ENCODE measurements at places on chromosomes 12 and 14. TPM values are rescaled to one million over a fixed set of nuclear protein-coding genes. Genes with fewer than 3 reads are reported as not detected.
A peak's percentile ranks its signal among the peaks of the same experiment; 100 is the strongest.

GRCh38 chr14:90472632-90473031, 75.8 kb downstream of the CALM1 start:
- no peak overlapping the region for H3K4me3 ChIP-seq
- H3K27me3 ChIP-seq = no peaks in the 10 kb centered on the region
- H3K4me1 ChIP-seq = no peaks in the 10 kb centered on the region
- H3K36me3 ChIP-seq = no peaks in the 10 kb centered on the region
- no peak overlapping the region for H3K27ac ChIP-seq
- DNase-seq = no peak

Gene DDX24
- total RNA-seq = 255 TPM

DNA sequence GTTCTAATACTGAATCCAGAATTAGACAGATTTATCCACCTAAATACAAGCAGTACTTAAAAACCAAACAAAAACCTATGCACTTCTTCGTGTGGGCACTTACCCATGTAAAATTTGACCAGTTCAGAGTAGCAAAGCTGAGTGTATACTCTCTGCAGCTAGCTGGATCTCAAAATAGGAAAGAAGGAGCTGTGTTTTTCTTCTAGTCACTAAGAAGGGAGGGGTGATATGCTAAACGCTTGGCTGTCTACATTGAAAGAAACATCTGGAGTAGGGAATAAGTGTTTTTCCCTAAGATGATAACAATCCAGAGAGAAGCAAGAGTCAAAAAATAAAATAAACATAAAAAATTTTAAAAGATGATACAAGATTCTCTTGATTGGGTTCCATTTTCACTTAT, 20.0 kb downstream of the RBMS2 start:
- H3K4me1 ChIP-seq = no peaks in the 10 kb centered on the region
- no peaks in the 10 kb centered on the region for H3K27me3 ChIP-seq
- H3K4me3 ChIP-seq = no peak overlapping the region
- H3K36me3 ChIP-seq = no peaks in the 10 kb centered on the region
- no peak for DNase-seq

- no peak for DNase-seq
- no peak overlapping the region for H3K27ac ChIP-seq
- no peak overlapping the region for H3K4me3 ChIP-seq
- no peaks in the 10 kb centered on the region for H3K27me3 ChIP-seq
- no peaks in the 10 kb centered on the region for H3K36me3 ChIP-seq
Observed at GRCh38 chr14:52272375-52272774, 4.9 kb downstream of the PTGDR start.

- DNase-seq = no peak
- no peaks in the 10 kb centered on the region for H3K27me3 ChIP-seq
- no peak overlapping the region for H3K27ac ChIP-seq
- H3K36me3 ChIP-seq = no peaks in the 10 kb centered on the region
Observed at GRCh38 chr14:23727566-23728335, 91.6 kb downstream of the DHRS2 start.

DNA sequence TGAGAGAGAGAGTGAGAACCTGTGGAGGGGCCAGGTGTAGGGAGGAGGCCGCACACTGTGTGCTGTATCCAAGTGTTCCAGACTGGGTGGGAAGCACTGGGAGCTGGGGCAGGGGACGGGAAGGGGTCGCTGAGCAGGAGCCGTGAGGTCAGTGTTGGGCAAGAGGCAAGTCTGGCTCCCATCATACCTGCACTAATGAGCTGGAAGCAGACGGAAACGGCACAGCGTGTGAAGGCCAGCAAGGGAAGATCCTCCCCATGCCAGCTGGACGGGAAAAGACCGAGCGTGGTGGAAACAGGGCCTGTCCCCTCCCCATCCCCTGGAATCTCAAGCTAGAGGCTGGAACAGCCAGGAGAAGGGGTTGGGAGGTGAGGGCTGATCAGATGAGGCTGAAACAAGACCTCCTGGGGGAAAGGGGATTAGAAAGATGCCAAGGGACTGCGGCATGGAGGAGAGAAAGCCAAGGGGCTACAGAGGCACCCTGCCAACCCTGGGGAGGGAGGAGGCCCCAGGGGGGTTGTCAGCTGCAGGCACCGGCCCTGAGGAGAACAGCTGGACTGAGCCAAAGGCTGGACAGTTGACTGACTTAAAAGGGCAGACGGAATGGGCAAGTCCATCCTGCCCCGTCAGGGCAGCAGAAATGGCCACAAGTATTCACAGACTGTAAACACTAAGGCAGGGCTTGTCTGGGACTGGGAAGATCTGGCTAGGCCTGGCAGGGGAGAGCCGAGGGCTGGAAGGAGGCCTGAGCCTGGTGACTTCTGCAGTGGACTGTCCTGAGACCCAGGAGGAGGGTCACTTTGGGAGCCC, 19.0 kb upstream of the LTBP2 start:
- DNase-seq = peak; percentile 49
- peaks cover 6% of the 10 kb centered on the region for H3K4me1 ChIP-seq
- peak overlapping the region; percentile 52 for H3K27ac ChIP-seq
- no peaks in the 10 kb centered on the region for H3K36me3 ChIP-seq

DNA sequence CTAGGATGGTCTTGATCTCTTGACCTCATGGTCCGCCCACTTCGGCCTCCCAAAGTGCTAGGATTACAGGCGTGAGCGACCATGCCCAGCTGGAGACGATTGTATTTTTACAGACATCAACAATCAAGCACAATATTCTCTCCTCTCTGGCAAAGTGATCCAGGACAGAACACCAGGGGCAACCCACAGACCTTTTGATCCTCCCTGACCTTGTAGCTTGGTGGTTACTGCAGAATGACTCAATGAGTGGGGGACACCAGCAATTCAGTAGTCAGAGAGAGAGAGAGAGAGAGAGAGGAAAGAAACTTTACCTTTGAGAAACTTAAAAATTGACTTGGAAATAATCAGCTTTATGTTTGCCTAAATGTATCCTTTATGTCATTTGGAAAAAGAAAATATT, 51.2 kb downstream of the DRAM1 start:
- H3K27me3 ChIP-seq = no peaks in the 10 kb centered on the region
- no peak overlapping the region for H3K27ac ChIP-seq
- peaks cover 3% of the 10 kb centered on the region for H3K4me1 ChIP-seq
- no peaks in the 10 kb centered on the region for H3K36me3 ChIP-seq
- H3K4me3 ChIP-seq = no peak overlapping the region

Gene INSM2
- total RNA-seq = not detected

GRCh38 chr12:17489452-17489851, 600.5 kb downstream of the RERGL start:
- no peaks in the 10 kb centered on the region for H3K36me3 ChIP-seq
- no peaks in the 10 kb centered on the region for H3K27me3 ChIP-seq
- DNase-seq = no peak
- no peak overlapping the region for H3K27ac ChIP-seq
- H3K4me3 ChIP-seq = no peak overlapping the region
- no peaks in the 10 kb centered on the region for H3K4me1 ChIP-seq

Gene MOK
- total RNA-seq = 22.5 TPM

Gene BEGAIN
- total RNA-seq = 11.0 TPM

DNA sequence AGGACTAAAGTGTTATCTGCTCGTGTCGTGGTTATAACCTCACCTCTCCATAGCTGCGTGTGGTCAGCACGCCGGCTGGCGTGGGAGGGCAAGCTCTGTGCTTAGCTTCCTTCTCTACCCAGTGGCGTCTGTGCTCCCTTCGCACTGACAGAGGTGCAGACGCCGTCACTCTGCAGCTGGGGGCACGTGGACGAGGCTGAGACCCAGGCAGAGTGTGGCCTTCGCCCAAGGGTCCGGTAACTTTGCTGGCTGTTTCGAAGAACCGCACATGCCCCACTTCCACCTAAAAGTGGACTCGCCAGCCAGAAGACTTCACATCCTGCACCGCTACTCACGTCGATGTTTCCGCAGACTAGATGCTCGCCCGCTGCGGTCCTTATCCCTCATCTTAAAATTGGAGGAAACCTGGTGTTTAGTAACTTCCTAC, 35.9 kb upstream of the DYNC1H1 start:
- H3K36me3 ChIP-seq = no peaks in the 10 kb centered on the region
- DNase-seq = peak; percentile 52
- H3K4me3 ChIP-seq = no peak overlapping the region
- H3K27ac ChIP-seq = peak overlapping the region; percentile 93
- H3K4me1 ChIP-seq = peaks cover 13% of the 10 kb centered on the region
- no peaks in the 10 kb centered on the region for H3K27me3 ChIP-seq

DNA sequence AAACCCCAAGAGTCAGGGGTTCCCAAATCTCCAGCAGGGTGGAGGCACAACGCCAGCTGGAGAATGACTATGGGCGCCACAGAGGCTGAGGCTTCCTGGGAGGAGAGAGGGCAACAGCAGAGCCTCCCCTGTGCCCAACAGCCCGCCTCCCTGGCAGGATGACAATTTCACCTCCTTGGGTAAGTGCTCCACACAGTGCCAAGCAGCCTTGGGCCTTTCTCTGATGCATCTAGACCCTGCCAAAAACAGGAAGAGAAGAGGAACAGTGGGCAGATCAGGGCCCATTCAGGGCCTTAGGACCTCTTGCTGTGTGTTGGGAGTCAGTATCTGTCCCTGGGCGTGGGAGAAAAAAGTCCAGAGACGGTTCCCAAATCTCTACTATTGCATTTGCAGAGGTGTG, 5.0 kb upstream of the OR10P1 start:
- no peaks in the 10 kb centered on the region for H3K27me3 ChIP-seq
- no peaks in the 10 kb centered on the region for H3K4me1 ChIP-seq
- no peaks in the 10 kb centered on the region for H3K36me3 ChIP-seq

Gene IL26
- total RNA-seq = not detected

Gene FAM186B
- total RNA-seq = 0.95 TPM

DNA sequence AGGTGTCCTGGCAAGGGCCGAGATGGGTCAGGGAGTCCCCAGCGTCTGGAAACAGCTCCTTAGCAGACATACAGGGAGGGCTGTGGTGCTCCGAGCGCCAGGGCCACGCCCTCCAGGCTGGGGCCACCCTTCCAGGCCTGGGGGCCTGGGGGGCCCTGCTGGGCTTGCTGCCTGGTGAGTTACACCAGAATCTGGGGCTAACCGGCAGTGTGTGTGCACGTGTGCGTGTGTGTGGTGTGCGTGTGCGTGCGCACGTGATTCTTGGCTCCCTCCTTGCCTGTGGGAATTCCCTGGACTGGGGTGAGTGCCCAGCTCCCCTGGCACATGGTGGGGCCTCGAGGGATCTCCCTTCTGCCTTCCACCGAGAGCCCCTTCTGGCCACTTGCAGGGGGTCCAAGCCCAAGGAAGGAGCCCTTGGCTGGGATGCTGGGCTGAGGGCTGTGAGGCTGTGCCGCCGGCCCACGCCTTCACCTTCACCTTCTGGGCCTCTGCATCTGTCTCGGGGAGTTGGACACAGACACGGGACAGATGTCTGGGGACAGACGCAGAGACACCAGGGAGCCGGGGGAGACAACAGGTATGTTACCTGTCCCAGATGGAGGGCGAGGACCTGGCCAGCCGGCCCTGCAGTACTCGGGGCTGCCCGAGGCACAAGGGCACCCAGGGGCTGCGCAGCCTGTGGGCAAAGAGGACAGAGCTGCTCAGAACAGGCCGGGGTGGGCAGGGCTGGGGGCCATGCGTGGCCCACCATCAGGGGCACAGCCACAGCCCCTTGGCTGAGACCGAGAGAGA, 37.2 kb downstream of the BEGAIN start:
- H3K4me1 ChIP-seq = peaks cover 1% of the 10 kb centered on the region
- H3K27me3 ChIP-seq = no peaks in the 10 kb centered on the region
- no peaks in the 10 kb centered on the region for H3K36me3 ChIP-seq
- DNase-seq = no peak

DNA sequence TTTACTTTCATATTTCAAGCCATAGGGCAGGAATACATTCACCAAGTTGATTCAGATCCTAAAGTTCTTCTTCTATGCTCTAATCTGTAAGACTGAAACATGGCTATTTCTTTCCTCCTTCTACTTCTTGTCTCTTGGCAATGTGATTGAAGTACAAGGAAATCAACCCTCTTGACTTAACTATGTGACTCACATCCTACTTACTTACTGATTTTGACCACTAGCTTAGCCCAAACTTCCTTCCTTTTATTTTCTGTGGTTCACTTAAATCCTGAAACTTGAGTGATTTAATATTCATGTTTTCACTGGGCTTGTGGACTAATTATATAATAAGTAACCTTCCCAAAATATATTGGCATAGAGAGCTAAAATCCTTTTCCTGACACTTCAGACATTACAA, 111.2 kb upstream of the NOVA1 start:
- H3K4me1 ChIP-seq = no peaks in the 10 kb centered on the region
- no peak overlapping the region for H3K27ac ChIP-seq
- H3K27me3 ChIP-seq = no peaks in the 10 kb centered on the region
- H3K4me3 ChIP-seq = no peak overlapping the region

GRCh38 chr12:49491823-49492222, 47.0 kb upstream of the KCNH3 start:
- H3K27me3 ChIP-seq = no peaks in the 10 kb centered on the region
- no peaks in the 10 kb centered on the region for H3K4me1 ChIP-seq
- no peaks in the 10 kb centered on the region for H3K36me3 ChIP-seq
- no peak for DNase-seq
- no peak overlapping the region for H3K4me3 ChIP-seq

- H3K4me1 ChIP-seq = no peaks in the 10 kb centered on the region
- DNase-seq = no peak
- H3K27ac ChIP-seq = no peak overlapping the region
- no peaks in the 10 kb centered on the region for H3K27me3 ChIP-seq
- H3K4me3 ChIP-seq = no peak overlapping the region
Observed at GRCh38 chr12:108921946-108922345, 42.1 kb downstream of the DAO start.

DNA sequence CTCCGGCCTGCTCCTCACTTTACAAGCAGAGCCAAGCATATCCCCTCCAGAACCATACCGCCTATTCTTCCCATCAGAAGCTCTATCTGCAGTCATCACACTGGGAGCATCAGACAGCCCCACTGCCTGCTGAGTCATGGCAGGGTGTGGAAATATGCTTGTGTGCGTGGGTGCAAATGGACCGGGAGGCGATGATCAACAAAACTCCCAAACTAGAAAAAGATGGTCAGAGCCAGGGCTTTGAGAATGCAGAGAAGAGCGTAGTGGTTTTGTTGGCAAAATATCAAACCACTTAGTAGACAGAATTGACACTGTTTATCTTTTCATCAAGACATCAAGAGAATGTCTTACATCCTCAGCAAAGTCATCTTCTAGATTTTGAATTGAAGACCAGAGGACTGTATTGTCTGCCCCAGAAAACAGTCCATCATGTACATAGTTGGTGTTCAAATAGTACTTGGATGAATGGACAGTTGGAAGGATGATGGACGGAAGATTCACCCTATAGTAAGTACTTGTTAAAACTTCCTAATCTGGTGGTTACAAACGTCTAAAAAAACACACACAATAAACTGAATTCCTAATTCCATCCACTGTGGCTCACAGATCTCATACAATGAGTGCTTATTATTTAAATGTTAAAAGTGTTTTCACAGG, 54.9 kb downstream of the VWF start:
- no peak overlapping the region for H3K4me3 ChIP-seq
- DNase-seq = no peak

Gene NTS
- total RNA-seq = not detected

Gene DIABLO
- total RNA-seq = 38.0 TPM

Gene GPR68
- 0.17 TPM for total RNA-seq

DNA sequence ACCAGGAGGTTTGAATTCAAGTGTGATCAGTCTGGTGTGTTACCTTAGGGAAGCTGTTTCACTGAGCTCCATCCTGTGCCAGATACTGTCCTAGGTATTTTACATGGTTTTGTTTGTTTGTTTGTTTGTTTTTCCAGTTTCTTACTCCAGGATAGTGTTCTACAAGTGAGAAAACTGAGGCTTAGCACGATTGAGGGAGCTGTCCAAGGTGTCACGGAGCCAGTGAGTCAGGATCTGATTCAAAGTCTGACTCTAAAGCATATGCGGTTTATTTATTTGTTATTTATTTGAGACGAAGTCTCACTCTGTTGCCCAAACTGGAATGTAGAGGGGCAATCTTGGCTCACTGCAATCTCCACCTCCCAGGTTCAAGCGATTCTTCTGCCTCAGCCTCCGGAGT, 79.7 kb upstream of the GNG2 start:
- no peak overlapping the region for H3K4me3 ChIP-seq
- no peaks in the 10 kb centered on the region for H3K4me1 ChIP-seq
- H3K27me3 ChIP-seq = no peaks in the 10 kb centered on the region
- H3K36me3 ChIP-seq = no peaks in the 10 kb centered on the region
